ENCODE measurements at places on chromosomes 11 and 22.

- H3K4me3 ChIP-seq: no peak within 1 kb of the TSS
- H3K36me3 ChIP-seq: no peaks in the 10 kb centered on the region
- DNase-seq: no peak
- no peaks in the 10 kb centered on the region for H3K4me1 ChIP-seq
- H3K27me3 ChIP-seq: no peaks in the 10 kb centered on the region
- H3K27ac ChIP-seq: no peak within 1 kb of the TSS
Observed at GRCh38 chr22:25741692-25742626, at the start of gene MYO18B. Gene MYO18B (plus strand): TSS chr22:25742188. CDS start chr22:25761093, 18,905 bp downstream.

DNA sequence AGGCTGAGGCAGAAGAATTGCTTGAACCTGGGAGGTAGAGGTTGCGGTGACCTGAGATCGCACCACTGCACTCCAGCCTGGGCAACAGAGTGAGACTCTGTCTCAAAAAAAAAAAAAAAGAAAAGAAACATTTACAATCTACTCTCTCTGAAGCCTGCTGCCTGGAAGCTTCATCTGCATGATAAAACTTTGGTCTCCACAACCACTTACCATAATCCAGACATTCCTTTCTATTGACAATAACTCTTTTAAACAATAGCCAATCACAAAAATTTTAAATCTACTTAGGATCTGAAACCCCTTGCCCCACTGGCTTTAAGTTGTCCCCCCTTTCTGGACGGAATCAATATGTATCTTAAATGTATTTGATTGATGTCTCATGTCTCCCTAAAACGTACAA, 25.0 kb upstream of the HTR3A start:
- H3K4me1 ChIP-seq: no peaks in the 10 kb centered on the region
- no peaks in the 10 kb centered on the region for H3K27me3 ChIP-seq
- no peak for DNase-seq
- no peak overlapping the region for H3K4me3 ChIP-seq
- no peak overlapping the region for H3K27ac ChIP-seq
- H3K36me3 ChIP-seq: no peaks in the 10 kb centered on the region

DNA sequence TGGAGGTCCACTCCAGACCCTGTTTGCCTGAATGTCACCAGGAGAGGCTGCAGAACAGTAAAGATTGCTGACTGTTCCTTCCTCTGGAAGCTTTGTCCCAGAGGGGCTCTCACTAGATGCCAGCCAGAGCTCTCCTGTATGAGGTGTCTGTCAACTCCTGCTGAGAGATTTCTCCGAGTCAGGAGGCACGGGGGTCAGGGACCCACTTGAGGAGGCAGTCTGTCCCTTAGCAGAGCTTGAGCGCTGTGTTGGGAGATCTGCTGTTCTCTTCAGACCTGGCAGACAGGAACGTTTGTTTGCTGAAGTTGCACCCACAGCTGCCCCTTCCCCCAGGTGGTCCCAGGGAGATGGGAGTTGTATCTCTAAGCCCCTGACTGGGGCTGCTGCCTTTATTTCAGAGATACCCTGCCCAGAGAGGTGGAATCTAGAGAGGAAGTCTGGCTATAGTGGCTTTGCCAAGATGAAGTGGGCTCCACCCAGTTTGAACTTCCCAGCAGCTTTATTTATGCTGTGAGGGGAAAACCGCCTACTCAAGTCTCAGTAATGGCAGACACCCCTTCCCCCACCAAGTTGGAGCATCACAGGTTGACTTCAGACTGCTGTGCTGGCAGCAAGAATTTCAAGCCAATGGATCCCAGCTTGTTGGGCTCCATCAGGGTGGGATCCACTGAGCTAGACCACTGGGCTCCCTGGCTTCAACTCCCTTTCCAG, 99.4 kb downstream of the PDE3B start:
- H3K27ac ChIP-seq: no peak overlapping the region
- H3K4me3 ChIP-seq: no peak overlapping the region
- H3K36me3 ChIP-seq: no peaks in the 10 kb centered on the region
- peaks cover 10% of the 10 kb centered on the region for H3K4me1 ChIP-seq
- no peaks in the 10 kb centered on the region for H3K27me3 ChIP-seq

- no peaks in the 10 kb centered on the region for H3K27me3 ChIP-seq
- peaks cover 40% of the 10 kb centered on the region for H3K36me3 ChIP-seq
- H3K27ac ChIP-seq: peak overlapping the region; percentile 66
Observed at GRCh38 chr11:12223771-12224536, 113.6 kb downstream of the MICAL2 start.

- DNase-seq: no peak
- no peak overlapping the region for H3K4me3 ChIP-seq
- no peak overlapping the region for H3K27ac ChIP-seq
Observed at GRCh38 chr11:33387581-33387980, 130.4 kb downstream of the HIPK3 start.

DNA sequence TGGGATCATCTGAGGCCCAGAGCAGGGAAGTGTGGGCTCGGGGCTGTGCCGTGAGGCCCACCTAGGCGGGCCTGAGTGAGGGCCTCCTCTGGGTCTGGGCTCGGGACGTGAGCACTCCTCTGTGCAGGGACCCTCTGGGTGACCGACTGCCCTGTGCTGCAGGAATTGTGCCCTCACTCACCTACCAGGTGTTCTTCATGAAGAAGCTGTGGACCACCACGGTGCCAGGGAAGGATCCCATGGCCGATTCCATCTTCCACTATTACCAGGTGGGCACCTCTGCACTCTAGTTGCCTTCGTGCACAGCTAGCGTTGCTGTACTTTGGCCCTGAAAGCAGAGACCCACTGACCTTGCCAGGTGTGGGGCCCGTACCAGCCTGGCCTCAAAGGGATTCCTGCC, 80.5 kb downstream of the MYO7A start:
- no peak overlapping the region for H3K27ac ChIP-seq
- H3K36me3 ChIP-seq: no peaks in the 10 kb centered on the region
- no peaks in the 10 kb centered on the region for H3K27me3 ChIP-seq
- no peak overlapping the region for H3K4me3 ChIP-seq
